ENCODE measurements at places on chromosomes 16 and 17.

DNA sequence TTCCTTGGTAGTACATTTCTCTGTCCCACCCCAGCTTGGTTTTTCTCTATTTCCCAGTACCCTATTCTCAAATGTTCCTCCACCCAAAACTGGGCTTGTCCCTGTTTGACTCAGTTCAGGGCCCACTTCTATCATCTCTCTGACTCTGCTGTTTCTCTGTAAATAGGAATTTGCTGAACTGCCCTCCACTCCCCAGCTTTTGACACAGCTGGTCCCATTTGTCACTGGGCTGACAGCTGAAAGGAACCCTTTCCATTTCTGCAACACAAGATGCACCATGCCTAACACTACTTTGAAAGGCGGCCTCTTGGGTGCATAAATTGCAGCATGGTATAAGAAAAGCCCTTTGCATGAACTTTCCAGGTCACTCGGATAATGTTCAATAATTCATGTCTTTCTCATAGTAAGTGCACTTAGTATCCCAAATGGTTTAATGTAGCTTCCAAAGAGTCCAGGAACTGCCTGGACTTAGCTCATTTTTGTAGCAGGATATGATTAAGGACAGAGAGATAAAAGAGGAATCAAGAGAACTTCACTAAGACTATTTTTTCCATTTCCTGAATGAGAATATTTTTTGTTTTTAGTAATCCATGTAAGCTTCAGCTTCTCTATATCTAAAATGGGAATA lies 256.7 kb downstream of the CDH11 start:
- DNase-seq: no peak

- DNase-seq: no peak
These were observed 16.0 kb upstream of the KCNJ16 start for GRCh38 chr17:70059071-70059470.

DNA sequence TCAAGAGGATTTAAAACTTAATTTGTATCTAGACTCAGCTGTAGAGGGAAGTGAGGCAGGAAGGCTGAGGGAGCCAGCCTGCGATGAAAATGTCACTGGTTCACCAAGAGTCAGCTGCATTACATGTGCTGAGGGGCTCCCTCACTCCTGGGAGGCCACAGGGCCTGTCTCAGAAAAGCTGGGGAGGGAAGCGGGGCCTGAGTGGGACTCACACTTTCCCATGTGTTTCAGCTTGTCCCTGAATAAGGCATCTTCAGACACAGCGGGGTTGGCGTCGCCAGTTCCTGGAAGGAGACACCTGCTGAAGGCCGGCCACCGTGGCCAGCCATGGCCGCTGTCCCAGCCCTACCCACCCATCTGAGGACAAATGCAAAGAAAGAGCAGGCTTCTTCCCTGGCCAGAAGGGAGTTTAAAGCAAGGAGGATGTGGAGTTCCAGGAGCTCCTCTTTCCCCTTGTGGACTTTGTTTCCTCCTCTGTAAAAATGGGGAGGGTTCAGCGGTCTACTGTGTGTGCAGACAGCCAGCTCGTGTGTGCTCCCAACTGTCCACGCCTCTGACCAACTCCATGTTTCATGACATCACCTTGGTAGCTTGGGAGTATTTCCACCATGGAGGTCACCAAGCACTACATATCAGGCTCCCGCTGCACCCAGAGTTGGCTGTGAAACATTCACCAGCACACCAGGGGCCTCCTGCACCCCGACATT lies 19.2 kb upstream of the MRPS23 start:
- no peak for DNase-seq

- DNase-seq: no peak
These were observed 25.9 kb downstream of the LPCAT2 start for GRCh38 chr16:55534756-55535155.

DNA sequence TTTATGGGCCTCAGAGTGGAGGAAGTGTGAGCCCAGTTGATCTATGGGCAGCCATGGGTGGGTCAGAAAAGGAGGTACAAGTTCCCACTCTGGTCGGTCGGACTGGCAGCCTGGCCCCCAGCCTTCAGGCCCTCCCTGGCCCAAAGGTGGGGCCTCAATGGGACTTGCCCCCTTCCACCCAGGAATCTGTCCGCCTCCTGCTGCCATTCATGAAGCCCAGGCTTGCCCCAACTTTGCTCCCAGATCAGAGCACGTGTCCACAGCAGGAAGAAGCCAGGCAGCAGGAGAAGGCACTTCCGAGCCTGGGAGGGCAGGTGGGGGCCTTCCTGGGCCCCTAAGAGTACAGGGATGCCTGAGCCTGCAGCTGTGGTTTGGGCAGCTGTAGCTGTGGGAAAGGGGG lies 3.0 kb upstream of the CMTM3 start:
- no peak for DNase-seq

DNA sequence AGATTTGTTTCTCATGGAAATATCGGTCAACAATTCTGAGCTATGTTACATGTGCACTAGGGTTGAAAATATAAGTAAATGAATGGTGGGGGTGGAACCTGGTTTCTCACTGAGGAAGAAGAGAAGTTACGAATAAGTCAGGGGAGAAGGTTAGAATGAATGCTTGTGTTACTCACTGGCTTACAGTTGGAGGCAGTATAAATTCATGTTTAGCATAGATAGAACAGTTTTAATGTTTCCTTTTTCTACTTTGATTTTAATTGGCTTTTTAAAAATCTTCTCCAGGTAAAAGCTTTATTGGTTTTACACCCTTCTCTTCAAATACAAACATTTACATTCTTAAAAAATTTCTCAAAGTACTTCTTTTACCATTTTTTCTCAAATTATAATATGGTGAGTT lies 1113.7 kb downstream of the CDH11 start:
- DNase-seq: no peak

DNA sequence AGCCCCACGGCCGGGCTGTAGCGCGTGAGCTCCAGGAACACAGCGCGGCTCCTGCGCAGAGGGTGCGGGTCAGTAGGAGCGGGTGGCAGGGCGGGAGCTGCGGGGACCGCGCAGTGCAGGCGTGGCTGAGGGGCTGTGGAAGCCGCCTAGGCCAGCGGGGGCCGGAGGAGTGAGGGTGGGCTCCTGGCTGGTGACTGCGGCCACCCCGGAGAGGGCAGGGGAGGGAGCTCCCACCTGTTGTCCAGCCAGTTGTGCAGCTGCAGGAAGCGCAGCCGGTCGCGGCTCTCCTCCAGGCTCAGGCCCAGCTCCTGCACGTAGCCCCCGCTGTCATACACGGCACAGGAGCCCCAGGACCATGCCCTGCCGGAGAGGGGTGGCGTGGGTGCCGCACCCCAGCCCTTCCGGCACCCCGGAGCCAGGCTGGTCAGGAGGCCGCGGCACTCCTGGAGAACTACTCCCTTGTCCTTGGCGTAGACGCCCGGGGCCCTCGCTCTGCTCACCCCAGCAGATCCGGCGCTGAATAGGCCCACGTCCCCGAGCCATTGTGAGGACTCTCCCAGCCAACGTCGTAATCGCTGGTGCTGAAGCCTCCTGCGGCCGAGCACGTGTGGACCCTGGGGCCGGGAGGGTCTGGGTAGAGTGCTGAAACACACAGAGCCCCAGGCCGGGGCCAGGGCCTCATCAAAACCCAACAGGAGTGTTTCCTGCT lies 43.9 kb downstream of the TSC2 start:
- no peak for DNase-seq

DNA sequence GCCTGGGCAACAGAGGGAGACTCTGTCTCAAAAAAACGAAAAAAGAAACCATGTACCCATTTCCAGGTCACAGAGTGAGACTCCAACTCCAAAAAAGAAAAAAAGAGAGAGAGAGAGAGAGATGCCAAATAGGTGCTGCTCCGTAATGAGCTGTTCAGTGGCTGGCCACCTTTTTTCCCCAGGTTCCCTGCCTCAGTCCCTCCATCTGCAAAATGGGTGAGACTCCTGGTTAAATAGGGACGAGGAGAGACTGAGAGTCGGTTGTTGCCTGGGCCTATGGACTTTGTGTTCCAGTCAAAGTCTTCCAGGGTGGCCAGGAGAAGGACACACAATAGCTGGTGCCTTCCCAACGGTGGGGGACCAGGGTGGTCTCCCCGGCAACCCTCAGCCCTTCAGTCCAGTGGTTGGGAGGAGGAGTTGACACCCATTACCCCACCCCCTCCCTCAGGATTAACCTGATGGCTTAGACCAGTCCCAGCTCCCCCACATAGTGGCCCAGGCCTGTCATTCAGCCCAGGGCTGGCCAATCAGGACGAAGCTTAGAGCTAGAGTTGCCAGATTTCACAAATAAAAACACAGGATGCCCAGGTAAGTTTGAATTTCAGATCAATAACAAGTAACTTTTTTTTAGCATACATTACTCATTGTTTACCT lies 258.2 kb downstream of the PARN start:
- no peak for DNase-seq

- no peak for DNase-seq
These were observed 37.2 kb downstream of the SIAH1 start for GRCh38 chr16:48347980-48348379.

- no peak for DNase-seq
These were observed 123.4 kb upstream of the CACNG3 start for GRCh38 chr16:24132797-24133155.

DNA sequence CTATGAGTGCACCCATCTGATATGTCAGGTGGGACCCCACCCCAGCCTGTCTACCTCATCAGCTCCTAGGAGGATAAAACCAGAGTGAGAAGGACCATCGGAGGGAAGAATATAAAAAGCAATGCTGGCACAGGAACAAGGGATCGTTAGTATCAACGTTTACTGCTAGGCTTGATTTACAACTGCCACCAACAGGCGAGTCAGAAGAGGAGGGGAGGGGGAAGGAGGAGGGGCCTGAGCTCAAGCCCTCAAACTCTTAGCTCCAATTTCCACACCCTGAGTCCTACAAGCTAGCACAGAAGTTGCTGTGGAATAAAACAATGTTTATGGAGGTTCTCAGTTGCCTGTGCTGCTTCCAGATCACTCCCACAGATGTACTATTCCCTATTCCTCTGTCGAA lies 234.5 kb downstream of the C16orf78 start:
- DNase-seq: no peak

DNA sequence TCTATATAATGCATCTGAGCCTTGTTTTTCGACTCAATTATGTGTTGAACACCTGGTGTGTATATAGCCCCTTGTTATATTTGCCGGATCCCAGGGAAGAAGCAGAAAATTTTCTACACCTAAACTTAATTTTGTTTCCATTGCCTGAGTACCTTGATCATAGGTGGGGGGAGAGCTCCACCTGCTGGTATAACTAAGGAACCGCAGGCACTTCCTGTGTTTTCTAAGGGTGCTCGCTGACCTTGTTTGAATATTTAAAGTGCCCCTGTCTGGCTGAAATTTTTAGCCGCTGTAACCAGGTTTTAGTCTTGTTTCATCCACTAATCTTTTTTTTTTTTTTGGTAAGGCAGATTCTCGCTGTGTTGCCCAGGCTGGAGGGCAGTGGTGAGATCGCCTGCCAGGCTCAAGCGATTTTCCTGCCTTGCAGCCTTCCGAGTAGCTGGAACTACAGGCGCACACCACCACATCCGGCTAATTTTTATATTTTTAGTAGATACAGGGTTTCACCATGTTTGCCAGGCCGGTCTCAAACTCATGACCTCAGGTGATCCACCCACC lies 6.5 kb upstream of the NUBP1 start:
- DNase-seq: peak; percentile 67

DNA sequence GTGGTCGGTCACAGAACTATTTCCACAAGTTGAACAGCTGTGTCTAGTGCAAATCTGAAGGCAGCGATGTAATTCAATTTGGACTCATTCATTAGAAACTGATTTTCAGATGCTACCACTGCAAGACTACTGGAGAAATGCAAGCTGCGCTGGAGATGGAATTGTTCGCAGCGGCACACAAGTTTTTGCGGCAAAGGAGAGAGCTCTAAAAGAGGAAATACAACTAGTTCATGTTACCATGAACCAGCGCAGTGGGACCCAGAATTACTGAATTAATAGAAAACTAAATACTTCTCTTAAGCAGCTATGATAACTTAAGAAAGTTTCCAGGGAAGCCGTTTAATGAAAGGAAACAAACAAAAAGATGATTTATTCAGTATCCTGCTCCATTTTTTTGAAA lies 1.9 kb downstream of the CREBBP start:
- no peak for DNase-seq

GRCh38 chr16:4338125-4338582 lies 13.0 kb downstream of the PAM16 start:
- DNase-seq: no peak

GRCh38 chr16:89201439-89202377 lies 1.4 kb upstream of the SLC22A31 start:
- DNase-seq: peak; percentile 82

DNA sequence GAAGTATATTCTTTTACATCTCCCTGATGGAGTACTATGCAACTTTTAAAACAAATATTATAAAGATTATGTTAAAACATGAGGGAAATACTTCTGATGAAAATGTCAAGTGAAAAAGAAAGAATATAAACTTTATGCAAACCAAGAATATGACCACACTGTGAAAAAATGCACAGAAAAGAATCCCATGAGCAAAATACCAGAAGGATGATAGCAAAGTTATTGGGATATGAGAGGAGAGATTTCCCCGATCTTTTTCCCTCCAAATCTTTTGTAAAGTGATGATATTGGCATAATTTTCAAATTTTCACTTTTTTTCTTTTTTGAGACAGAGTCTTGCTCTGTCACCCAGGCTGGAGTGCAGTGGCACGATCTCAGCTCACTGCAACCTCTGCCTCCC lies 36.6 kb upstream of the SMURF2 start:
- DNase-seq: no peak

DNA sequence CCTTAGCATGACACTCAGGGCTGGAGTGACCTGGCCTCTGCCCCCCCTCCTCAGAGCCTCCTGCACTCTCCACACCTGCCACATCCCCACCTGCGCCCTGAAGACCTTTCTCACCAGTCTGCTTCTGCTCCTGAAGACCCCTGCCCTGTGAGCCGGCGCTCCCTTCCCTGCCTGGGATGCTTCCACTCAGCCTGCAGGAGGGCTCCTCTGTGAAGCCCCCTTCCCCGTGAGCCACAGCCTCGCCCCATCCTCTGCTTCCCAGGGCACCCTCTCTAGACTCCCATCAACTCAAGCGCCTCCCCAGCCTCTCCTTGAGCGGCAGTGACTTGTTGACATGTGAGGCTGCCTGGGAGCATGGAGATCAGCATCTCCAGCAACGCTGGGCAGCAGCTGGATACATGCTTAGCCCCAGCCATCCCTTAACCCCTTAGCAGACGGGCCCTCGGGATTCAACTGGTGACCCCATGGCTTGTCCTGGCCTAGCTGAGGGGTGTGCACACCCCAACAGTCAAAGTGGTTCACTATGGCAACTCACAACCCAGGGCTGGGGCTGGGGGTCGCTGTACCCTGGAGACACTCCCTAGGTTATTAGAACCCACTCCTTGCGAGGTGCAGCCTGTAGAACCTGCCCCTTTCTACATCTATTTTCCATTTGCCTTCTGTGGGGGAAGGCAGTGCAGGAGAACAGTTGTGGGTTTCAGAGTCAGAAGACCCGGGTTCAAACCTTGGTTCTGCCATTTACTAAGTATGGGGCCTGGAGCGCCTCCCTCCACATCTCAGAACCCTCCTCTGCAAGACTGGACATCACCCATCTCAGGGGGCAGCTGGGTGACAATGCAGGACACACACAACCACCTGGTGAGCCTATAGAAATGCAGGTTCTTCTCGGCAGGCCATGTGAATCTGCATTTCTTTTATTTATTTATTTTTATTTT lies 21.5 kb downstream of the TMEM235 start:
- DNase-seq: no peak
